Airway epithelial cell (primary cell): ENCODE measurements at places on chromosomes 7 and 10. TPM values are rescaled to one million over a fixed set of nuclear protein-coding genes. Genes with fewer than 3 reads are reported as not detected.

The OR2A5 gene
- not detected in 2 replicates for total RNA-seq

The ICA1 gene
- total RNA-seq = 4.4 and 6.8 TPM in 2 replicates

The GTPBP10 gene
- 8.2 and 12.0 TPM in 2 replicates for total RNA-seq

The STEAP1B gene
- 0.63 and 0.70 TPM in 2 replicates for total RNA-seq

The CALML3 gene
- 7.7 and 9.0 TPM in 2 replicates for total RNA-seq

The FAM25A gene
- 20.3 and 29.8 TPM in 2 replicates for total RNA-seq

The CAMK2B gene
- total RNA-seq = 0.14 TPM in 1 of 2 replicates, not detected in the other

The MMRN2 gene
- total RNA-seq = 4.8 and 6.8 TPM in 2 replicates

The MAD1L1 gene
- total RNA-seq = 42.9 and 50.7 TPM in 2 replicates

The ANKRD1 gene
- total RNA-seq = 3.3 TPM in 2 replicates

The SPDYE2B gene
- not detected in 2 replicates for total RNA-seq

The OPALIN gene
- not detected in 2 replicates for total RNA-seq

The FRG2B gene
- not detected in 2 replicates for total RNA-seq

The MARVELD1 gene
- total RNA-seq = 24.3 and 34.1 TPM in 2 replicates

The FGFR2 gene
- total RNA-seq = 25.7 and 27.2 TPM in 2 replicates

The VGF gene
- 0.09 and 0.14 TPM in 2 replicates for total RNA-seq

The EBLN1 gene
- total RNA-seq = not detected in 2 replicates

The ABCB4 gene
- total RNA-seq = not detected in 2 replicates

The XPNPEP1 gene
- total RNA-seq = 61.5 and 81.5 TPM in 2 replicates

The GPR146 gene
- total RNA-seq = 0.14 and 0.42 TPM in 2 replicates

The CTAGE8 gene
- total RNA-seq = 0.51 and 1.1 TPM in 2 replicates

The FGL2 gene
- not detected in 2 replicates for total RNA-seq

The STEAP4 gene
- 0.92 and 0.93 TPM in 2 replicates for total RNA-seq

The GIMAP8 gene
- total RNA-seq = 0.07 TPM in 1 of 2 replicates, not detected in the other

The TMEM184A gene
- 23.9 and 24.3 TPM in 2 replicates for total RNA-seq

The LSM8 gene
- total RNA-seq = 27.2 and 53.2 TPM in 2 replicates

The HECW1 gene
- total RNA-seq = not detected in 2 replicates

The KLF14 gene
- total RNA-seq = not detected in 2 replicates

The SEMA4G gene
- 1.2 and 1.9 TPM in 2 replicates for total RNA-seq

The CLRN3 gene
- total RNA-seq = not detected in 2 replicates

The SPRN gene
- not detected in 2 replicates for total RNA-seq

The GALNT17 gene
- not detected in 2 replicates for total RNA-seq

The DPYSL4 gene
- total RNA-seq = 0.14 and 0.71 TPM in 2 replicates

The DGKB gene
- not detected in 2 replicates for total RNA-seq

The CPN1 gene
- not detected in 2 replicates for total RNA-seq
